Glutamatergic neuron (in vitro differentiated cells): ENCODE measurements at places on chromosomes 11 and 22.

GRCh38 chr22:36549033-36549432 is 20.1 kb upstream of the EIF3D start:
- DNase-seq, result no peak

DNA sequence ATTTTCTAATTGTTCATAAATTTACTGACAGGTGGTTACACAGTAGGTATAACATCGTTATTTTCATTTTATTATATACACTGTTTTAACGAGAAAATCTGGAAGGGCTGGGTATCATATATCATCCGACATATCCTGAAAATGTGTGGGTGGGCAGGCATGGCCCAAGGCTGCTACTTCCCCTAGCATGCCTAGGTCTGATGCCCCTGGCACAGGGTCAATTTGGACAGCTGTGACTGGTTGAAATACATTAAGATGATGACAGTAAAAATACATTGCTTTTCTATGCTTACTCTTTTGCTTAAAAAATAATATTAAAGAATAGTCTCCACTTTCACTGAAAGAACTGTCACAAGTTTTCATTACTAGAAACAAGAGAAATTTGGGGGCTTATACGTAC is 908.8 kb downstream of the OPCML start:
- no peak for DNase-seq

DNA sequence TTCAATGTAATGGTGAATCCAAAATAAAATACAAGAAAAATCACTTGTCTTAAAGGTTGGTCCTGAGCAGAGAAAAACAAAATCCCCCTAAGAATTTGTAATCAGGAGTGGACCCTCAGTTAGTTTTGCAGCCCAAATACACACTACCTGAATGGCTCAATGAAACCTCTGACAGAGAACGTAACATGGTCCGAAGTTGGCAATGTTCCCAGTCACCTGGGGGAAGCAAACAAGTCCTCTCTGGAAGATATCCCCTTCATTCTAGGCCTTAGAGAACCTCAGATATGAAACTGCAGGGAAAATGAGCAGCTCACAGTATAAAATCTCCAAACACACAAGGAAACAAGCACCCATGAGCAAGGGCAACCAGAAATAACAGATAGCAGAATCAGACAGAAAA is 58.2 kb downstream of the MORC2 start:
- no peak for DNase-seq

- peak; percentile 28 for DNase-seq
These were observed 19.8 kb upstream of the GNB1L start for GRCh38 chr22:19874307-19875060.

DNA sequence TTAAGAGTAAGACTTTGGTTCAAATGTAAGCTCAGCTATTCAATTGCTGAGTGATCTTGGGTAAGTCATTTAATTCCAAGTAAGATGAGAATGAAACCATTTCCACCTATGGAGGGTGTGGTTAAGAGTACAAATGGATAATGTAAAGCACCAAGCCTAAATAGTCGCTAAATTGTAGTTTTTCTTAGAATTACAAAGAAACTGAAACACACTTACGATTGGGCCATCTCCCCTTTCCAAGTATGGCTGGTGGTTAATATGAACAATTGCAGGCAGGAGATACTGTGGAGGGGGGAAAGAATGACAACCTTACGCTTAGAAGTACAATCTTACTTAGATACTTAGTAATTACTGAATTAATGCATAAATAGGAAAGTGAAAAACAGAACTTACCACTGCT is 8.2 kb downstream of the DDX17 start:
- no peak for DNase-seq

GRCh38 chr11:114215871-114216795 is 80.1 kb upstream of the NNMT start:
- no peak for DNase-seq

DNA sequence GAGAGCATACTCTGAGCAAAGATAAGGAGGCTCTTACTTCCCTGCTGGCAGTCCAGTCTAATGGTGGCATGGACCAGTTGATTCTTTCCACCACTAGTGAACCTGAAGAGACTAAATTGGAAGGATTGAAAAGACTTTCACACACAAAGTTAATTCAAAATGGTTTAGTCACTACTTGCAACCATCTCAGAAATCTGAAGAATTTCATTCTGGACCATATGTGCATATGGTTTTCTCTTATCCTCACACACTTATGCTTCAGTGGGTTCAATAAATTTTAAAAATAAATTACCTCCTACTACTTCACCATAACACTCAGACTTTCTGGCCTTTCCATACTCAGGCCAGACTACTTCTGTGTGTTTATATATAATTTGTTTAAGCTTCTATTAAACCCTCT is 44.7 kb downstream of the CADM1 start:
- no peak for DNase-seq

DNA sequence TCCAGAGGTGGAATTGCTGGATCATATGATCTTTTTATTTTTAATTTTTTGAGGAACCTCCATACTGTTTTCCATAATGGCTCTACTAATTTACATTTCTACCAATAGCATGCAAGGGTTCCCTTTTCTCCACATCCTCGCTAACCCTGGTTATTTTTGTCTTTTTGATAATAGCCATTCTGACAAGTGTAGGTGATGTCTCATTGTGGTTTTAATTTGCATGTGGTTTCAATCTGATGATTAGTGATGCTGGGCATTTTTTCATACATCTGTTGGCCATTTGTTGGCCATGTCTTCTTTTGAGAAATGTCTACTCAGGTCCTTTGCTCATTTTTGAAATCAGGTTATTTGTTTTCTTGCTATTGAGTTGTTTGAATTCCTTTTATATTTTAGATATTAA is 15.4 kb upstream of the OR4D5 start:
- no peak for DNase-seq

DNA sequence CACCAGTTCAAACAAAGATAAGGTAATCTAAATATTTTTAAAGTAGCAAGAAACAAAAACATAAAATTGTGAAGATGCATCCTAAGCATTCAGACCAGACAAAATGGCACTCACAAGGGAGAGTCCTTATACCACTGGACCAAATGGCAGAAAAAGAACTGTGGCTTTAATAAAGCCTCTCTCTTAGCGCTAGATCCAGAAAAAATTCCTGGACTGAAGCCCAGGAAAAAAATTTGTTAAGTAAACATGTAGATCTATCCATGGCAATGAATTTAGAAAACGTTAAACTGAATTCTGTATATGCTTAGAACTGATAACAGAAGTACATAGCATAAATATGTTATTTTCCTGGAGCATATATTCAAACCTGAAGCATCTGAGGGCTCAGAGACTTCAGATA is 11.8 kb upstream of the CD59 start:
- DNase-seq, result no peak

DNA sequence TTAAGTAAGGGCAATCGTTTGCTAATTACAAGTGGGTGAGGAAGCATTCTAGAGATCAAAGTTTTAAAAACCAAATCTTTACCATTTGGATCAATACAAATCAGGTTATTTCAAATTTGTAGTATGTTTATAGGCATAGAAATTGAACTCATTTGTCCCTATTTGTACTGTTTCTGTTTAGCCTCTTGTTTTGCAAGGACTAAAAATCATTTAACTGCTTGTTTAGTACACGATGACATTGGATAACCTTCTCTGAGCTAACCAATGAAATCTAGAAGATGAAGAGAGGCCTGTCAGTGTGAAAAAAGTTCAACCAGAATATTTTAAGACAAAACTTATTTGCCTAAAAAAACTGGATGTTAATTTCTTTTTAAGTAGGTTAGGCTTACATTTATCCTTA is 40.0 kb downstream of the ZC3H12C start:
- no peak for DNase-seq

GRCh38 chr22:28911304-28911690 is 27.9 kb downstream of the ZNRF3 start:
- DNase-seq, result no peak

- DNase-seq, result peak; percentile 58
These were observed 630 bp downstream of the UBASH3B start for GRCh38 chr11:122656073-122656630.

GRCh38 chr11:116601814-116602636 is 170.8 kb downstream of the BUD13 start:
- DNase-seq, result no peak

DNA sequence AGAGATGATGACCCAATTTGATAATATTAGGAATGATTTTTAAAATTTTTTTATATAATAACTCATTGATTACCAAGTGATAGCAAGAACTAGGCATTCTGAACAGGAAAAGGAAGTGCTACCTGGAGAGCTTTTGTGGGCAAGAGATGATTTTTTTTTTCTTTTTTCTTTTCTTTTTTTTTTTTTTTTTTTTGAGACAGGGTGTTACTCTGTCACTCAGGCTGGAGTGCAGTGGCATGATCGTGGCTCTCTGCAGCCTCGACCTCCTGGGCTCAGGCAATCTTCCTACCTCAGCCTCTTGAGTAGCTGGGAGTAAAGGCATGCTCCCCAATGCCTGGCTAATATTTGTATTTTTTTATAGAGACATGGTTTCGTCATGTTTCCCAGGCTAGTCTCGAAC is 40.4 kb downstream of the TNRC6B start:
- no peak for DNase-seq

GRCh38 chr22:44572414-44573207 is 74.6 kb upstream of the RTL6 start:
- no peak for DNase-seq

- DNase-seq, result no peak
These were observed 749.9 kb downstream of the METTL15 start for GRCh38 chr11:28858076-28858475.

DNA sequence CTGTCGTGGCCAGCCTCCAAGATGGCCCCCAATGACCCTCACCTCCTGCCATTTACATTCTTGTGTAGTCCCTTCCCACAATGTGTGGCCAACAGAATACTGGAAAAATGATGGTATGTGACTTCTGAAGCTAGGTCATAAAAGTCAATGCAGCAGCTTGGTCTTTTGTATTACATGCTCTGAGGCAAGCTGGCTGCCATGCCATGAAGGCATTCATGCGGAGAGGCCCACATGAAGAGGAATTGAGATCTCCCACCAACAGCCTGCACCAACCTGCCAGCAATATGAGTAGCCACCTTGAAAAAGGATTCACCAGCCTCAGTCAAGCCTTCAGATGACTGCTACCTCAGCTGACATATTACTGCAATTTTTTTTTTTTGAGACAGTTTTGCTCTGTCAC is 4.6 kb downstream of the MRTFA start:
- DNase-seq, result no peak

DNA sequence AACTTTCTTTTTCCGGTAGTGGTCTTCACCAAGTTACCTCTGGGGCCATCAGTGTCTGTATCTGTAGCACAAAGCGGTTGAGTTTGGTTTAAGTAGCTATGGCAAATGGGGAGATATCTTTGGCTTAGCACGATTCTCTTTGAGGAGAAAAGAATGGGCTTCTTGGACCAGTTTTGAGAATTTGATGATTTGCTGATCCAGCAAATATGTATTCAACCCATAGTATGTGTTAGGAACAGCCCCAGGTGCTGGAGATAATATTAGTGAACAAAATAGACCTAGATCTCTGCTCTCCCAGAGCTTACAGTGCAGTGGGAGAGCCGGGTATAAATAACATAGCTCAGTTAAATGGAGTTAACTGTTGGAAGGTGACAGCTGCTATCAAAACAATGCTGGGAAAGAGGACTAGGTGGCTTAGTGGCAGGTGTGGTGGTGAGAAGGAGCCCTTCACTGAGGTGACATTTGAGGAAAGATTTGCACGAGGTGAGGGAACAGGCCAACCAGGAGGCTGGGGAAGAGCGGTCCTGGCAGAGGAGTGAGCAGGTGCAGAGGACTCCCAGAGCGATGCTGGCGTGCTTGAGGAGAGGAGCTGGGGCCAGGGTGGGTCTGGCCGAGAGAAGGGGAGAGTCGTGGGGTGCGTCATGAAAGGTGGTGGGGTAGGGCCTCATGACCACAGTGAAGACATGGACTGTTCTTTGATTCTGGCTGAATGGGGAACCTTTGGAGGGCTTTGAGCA is 5.0 kb downstream of the TBC1D22A start:
- no peak for DNase-seq

DNA sequence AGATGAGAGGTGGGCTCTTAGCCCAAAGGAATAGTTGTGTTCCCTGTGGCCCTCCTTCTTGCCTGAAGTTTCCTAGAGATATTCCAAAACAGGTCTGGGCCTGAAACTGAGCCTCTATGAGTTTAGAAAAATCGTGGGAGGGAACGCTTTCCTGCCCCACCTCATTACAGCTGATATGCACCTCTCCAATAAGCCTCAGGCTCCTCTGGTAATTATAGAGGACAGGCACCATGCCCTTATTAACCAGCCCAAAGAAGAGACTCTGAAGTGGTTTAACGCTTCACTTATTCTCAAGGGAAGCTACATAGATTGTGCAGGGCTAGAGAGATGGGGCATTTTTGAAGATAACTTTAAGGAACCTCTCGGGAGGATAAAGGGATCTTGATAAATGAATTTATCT is 3.4 kb upstream of the MPZL2 start:
- no peak for DNase-seq

DNA sequence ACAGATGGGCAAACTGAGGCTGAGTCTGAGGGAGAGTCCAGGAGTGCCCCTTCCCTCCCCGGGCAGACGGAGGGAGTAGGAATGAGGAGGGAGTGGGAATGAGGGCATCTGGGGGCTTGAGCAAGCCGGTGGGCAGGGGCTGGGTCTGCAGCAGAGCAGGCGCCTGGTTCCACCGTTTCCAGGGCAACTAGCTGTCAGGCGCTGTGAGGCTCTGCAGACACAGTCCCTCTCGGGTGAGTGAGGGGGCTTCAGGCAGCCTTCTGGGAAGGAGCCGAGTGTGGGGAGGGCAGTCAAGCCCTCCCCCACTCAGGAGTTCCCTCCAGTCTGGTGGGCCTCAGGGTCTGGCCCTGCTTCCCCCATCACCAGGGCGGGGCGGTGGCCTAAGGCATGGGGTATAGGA is 19.0 kb downstream of the TMEM258 start:
- no peak for DNase-seq

- DNase-seq, result no peak
These were observed 22.8 kb downstream of the MYO7A start for GRCh38 chr11:77150836-77151235.

- DNase-seq, result no peak
These were observed 65.0 kb downstream of the MACROD1 start for GRCh38 chr11:64100782-64101353.

DNA sequence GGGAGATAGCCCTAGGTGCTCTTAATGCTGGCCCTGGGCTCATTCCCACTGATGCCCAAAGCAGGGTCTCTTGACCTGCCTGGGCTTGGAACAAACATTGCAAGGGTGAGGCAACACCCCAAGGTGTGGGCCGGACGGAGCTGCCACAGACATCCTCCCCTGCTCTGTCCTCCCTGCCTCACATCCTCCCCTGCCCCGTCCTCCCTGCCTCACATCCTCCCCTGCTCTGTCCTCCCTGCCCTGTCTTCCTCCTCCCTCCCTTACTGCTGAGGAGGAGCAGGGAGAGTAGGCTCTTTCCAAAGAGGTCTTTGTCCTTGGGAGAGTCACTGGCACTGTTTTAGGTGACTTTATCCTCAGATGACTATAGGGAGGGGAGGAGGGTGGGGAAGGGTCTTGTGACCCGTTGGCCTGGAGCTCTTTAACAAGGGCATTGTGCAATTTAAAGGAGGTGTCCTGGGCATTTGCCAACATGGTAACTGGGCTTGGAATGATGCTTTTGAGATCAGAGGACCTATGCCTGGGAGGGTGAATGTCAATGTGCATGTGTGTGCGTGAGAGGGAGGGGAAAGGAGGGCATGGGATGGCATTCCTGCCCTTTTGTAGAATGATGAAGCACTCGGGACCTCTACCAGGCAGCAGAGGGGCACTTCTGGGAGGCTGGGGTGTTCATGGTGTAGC is 700 bp downstream of the FAM180B start:
- no peak for DNase-seq

GRCh38 chr11:64060861-64061444 is 25.2 kb downstream of the FLRT1 start:
- peak; percentile 87 for DNase-seq
